ENCODE measurements at places on chromosomes 5 and 9.

DNA sequence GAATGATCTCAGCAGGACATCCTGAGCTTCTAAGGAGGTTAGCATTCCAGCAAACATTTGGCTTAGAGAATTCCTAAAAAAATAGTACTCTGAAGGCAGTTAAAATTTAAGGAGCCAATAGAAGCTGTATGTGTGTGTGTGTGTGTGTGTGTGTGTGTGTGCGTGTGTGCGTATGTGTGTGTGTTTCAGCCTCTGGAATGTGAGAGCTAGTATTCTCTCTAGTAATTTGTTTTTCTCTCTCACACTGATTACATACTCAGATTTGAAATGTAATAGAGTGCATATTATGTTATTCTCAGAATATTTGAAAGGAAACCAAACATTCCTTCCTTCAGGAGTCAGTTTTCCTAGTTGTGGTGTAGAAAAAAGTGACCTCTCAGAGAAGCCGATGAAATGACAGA lies 279.6 kb downstream of the TMEM38B start:
- no peak for DNase-seq

- no peak for DNase-seq
Measured at GRCh38 chr5:159198063-159199036, 11.0 kb downstream of the RNF145 start.

DNA sequence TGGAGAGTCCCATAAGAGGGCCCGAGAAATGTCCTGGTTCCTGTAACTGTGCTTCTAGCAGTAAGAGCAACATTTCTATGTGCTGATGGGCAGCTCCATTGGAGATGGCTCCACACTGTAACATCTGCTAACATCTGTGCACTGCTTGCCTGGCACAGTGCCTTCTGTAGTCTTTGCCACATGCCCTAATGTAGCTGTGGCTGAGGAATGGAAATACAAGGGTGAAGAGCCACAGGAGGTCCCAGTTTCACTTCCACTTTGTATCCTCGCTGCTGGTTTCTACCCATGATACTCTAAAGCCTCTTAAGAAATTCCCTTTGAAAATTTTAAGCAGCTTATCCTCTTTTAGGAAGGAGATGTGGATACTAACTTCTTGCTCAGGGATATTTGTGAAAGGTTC lies 97.4 kb downstream of the HOMER1 start:
- no peak for DNase-seq

DNA sequence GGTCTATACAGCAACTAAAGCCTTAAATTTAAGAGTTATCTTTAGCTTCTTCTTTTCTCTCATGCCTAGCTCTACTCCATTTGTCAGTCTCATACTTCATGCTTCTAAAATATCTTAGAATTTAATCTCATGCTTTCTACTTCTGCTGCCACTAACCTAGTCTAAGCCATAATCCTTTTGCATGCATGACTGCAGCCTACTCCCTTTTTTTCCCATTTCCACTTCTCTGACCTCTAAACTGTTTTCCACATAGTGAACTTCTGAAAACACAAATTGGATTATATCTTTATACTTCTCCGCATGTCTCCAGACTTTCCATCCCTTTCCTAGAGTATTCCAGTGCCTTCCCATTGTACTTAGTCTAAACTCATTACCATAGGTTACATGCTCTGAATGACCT lies 193.0 kb downstream of the XRCC4 start:
- DNase-seq = no peak

- DNase-seq = no peak
Measured at GRCh38 chr5:32160228-32160627, 13.9 kb downstream of the GOLPH3 start.

- no peak for DNase-seq
Measured at GRCh38 chr9:22148876-22149637, 140.0 kb upstream of the CDKN2B start.

- DNase-seq = no peak
Measured at GRCh38 chr5:88833371-88834130, 49.4 kb downstream of the MEF2C start.

- DNase-seq = no peak
Measured at GRCh38 chr5:32831624-32832023, 120.5 kb downstream of the NPR3 start.

- no peak for DNase-seq
Measured at GRCh38 chr9:27447031-27447683, 76.9 kb upstream of the IFNK start.

Data from esophagus squamous epithelium (tissue), 5 donors.